CD4-positive, alpha-beta memory T cell (primary cell): ENCODE measurements at places on chromosomes 2 and 18.

DNA sequence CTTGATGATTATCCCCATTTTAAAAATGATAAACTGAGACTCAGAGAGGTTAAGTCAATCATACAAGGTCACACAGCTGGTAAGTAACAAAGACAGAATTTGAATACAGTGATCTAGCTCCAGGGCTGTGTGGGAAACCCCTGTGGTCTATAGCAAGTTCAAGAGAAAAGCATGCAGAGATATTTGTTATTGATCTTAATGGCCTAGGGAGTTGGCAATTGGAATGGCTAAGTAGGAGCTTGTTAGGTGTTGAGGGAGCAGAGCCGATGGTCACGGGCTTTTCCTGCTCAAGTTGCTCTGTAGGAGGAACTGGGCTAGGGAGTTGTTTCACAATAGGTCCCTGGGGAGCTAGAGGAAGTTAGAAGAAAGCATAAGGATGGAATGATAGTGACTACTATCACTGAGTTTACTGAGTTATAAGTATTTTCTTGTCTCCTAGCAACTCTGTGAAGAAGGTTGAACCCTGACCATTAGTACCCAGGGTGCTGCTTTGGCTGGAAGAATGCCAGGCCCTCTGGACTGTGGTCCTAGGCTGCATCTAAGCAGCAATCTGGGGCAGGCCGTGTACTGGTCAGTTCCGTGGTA, 30.0 kb downstream of the RNF125 start:
- DNase-seq, result no peak

DNA sequence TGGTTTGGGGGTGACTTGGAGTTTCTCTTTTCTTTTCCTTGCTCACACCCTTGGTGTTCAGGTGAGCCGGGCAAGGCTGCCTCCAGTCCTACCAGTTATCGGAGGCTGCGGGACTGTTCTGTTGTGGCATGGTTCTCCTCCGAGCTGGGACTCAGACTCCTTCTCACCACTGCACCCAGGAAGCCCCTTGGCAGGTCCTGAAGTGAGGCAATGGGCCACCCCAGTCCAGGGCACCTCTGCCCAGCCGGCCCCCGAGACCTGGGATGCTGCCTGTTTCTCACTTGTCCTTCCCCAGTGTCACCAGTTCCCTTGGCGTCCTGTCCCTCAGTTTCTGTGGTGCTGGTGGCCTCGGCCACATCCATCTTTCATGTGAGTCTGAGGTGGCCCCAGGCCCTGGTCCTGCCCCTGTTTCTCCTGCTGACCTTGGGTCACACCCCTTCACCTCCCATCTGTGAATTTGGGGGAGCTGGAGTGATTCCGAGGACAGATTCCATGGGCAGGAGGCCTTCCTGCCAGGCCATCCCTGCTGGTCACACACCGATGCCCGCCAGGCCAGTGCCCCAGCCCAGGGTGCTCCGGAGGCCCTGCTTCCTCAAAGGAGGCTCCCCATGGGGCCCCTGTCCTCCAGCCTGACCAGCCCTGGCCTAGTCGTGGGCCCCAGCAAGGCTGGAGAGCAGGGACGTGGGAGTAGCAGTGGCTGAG, 6.6 kb upstream of the KLHL30 start:
- DNase-seq, result no peak

- DNase-seq, result no peak
Observed at GRCh38 chr2:223199531-223200515, 147.8 kb downstream of the KCNE4 start.

- no peak for DNase-seq
Observed at GRCh38 chr2:222338374-222338773, 39.6 kb upstream of the PAX3 start.

GRCh38 chr18:32299484-32299883, 109.6 kb downstream of the MEP1B start:
- no peak for DNase-seq

- no peak for DNase-seq
Observed at GRCh38 chr2:152465541-152465940, 130.6 kb downstream of the FMNL2 start.

DNA sequence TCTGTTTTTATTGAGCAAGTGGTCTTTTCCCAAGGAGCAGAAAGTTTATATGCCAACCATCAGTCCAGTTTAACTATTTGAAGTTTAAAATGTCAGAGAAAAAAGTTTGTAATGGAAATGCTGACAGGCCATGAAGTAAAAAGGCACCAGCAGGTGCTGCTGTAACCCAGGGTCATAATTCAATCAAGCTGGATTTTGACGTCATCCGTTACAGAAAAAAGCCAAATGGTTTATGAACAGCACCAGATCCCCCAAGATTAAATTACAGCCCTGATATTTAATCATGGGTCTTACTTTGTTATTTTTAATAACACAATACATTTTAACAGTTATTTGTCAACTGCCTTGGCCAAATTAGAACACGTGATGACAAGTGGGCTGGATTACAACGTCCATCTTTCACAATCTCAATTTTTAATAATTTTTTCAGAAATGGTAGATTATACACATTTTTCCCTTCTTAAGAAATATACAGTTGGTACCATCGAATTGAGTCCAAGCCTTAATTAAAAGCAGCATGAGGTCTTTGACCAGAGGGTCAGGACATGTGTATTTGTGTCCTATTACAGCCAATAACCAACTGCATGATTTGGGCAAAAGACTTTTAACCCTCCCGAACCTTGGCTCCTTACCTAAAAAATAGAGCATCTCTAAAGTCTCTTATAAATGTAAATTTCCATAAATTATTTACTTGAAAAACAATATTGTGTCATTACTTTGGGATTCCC, 10.0 kb downstream of the TCF4 start:
- DNase-seq, result no peak

DNA sequence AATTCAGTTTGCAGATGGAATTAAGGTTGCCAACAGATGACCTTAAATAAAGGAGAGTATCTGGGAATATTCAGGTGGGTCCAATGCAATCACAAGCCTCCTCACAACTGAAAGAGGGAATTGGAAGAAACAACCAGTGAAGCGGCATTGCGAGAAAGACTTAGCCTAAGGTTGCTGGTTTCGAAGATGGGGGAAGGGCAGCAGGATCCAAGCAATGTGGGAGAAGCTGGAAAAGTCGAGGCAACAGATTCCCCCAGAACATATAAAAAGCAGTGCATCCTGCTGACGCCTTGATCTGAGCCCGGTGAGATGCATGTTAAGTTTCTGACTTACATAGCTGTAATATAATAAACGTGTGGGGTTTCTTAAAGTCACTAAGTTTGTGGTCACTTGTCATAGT, 162.5 kb downstream of the NDUFA10 start:
- no peak for DNase-seq

DNA sequence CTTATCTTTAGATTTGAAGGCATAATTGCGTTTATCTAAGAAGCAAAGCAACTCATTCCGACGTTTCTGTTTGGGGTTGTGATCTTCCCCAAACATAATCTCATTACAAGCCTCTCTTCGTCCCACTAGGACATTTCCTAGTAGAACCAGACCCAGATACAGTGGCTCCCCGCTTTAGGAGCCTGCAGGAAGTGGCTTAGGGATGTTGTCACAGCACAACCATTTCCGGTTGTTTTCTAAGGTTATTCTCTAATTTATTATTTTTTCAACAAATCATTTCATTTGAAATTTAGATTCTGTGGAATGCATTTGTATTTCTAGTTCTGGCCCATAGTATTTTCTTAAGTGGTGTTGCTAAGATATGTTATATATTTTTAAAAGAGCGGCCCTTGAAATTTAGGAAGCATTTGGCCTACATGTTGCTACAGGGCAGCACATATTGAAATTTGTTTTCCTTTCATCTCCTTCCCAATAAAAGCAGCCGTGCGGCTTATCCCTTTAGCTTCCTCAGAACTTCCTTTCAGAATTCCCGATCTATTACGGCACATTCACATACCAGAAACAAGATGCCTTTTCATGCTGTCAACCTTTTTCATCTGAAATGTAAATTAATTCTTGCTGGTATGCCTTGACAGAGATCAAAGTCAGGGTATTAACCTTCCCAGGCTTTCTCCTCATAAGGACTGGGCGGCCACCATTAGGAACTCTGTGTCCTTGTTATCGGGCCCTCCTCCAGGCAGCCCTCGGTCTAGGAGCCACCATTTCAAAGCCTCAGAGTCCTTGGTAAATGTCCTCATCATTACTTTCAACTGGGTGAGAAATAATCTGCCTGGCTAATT, 210.9 kb upstream of the SP5 start:
- no peak for DNase-seq

GRCh38 chr2:69518841-69519240, 81.6 kb upstream of the NFU1 start:
- DNase-seq, result no peak

GRCh38 chr2:70529610-70530009, 24.0 kb downstream of the TGFA start:
- no peak for DNase-seq

DNA sequence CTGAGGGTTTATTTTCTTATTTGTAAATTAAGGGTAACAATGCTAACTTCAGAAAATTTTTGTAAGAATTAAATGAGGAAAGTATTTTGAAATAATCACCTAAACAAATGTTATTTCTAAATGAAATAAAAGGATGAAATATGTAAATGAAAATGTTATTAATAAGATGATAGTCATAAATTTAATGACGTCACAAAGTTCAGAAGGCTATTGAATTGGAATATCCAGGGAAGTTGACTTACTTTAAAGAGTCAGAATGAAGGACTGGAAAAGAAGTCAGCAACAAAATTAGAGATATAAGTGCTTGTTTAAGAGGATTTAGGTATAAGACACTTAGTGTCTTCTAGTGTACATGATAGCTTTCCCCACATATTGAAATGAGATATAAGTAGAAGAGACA, 732.6 kb upstream of the CDH7 start:
- DNase-seq, result no peak

DNA sequence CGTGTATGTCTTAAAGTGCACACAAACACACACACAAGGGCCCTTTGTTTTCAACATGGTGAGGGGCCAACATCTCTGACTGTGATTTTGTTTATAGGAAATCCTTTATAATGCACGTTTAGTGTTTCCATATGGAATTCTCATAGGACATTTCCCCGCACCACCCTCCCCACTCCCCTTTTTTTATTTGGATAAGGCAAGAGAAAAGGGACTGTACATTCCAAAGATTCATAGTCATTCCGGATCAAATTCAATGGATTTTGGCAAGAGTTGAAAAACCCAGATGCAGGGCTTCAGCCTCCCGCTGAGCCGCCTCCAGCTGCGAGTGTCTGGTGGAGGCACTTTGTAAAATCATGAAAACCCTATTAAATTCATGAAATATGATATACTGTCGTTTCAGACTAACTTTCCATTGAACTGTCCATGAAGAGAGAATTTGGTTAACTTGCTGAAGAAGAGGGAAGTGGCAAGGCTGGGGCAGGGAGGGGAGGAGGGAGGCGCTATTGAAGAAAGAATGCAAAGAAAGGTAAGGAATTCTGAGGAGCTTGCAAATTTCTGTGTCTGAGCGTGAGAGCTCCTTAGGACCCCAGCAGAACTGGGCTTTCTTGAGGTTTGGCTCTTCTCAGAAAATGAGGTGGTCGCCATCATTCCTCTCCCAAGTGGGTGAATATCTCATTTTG, 25.8 kb upstream of the SLC14A2 start:
- no peak for DNase-seq

- DNase-seq, result no peak
Observed at GRCh38 chr2:105117565-105117964, 79.7 kb downstream of the MRPS9 start.

- no peak for DNase-seq
Observed at GRCh38 chr2:187194049-187194448, 254.0 kb downstream of the CALCRL start.

DNA sequence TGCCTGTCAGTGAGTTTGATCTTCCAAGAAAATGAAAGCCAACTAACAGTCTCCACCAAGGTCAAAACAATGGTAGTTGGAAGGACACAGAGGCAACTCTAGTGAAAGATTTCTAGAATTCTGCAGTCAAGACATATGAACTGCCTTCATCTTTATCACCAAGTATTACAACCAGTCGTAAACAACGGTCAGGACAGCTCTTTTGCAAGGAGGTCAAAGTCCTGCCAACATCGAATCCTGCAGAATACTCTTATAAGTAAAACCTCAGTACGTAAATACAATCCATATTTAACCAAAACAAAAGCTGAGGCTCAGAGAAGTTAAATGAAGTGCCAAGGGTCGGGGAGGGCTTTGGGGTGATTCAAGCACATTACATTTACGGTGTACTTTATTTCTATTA, 3.1 kb downstream of the FEZ2 start:
- DNase-seq, result no peak

DNA sequence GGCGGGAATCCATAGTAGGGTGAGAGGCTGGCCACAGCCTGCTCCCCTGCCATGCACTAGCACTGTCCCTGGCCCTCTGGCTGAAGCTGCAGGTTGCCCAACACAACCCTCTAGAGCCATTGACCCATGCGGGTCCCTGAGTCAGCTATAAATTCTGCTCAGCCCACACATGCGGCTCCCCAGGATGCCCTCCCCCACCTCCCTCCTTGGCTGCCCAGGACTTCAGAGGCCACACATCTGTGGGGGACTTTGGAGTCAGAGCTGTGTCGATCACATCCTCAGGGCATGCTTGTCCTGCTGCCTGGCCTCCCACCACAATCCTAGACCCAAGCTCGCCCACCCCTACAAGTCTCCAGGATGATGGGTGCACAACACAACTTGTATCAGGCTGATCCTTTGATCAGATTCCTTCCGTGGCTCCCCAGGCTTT, 97.0 kb downstream of the TFCP2L1 start:
- DNase-seq, result no peak

DNA sequence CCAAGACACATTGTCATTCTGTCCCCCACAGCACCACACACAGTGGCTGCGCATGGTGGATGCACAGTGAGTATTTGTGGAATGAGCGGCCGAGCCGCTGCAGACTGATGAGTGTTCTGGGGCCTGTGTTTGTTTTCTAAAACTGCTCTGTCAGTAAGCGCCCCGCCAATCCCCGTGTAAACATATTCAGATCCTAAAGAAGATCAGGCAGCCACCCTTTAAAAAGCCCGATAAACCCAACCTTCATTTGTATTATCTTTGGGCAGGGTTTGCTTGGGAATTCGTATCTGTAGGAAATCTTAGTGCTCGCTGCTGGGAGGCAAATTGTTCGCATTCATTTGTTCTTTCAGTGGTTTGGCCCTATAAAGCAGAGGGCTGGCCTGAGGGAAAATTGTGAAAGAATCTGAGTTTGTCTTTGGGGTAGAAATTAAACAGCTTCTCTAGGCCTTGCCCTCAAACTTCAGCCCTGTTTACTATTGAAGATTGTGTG, 68.6 kb downstream of the TGOLN2 start:
- no peak for DNase-seq

- no peak for DNase-seq
Observed at GRCh38 chr2:180933332-180933731, 47.1 kb upstream of the UBE2E3 start.

DNA sequence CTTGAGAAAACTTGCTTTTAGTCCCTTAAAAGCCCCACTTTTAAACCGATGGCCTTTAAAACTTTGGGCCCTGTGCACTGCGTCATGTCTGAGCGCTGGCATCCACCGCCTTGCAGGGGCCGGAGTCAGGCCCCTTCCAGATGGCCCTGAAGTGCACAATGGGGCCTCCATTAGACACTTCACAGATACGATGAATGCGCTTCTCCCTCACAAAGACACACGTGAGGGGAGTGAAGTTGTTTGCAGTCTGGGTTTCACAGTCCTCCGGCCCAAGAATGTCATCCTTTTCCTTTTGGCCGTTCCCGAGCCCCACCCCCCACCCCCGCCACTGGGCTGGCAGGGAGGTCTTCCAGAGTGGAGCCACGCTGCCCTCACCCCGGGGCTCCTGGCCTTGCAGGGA, 415.1 kb upstream of the SALL3 start:
- DNase-seq, result no peak
